CD4-positive, alpha-beta T cell treated with Interleukin-12 subunit alpha and Interleukin-12 subunit beta, for 1 hour (primary cell): ENCODE measurements at places on chromosomes 6 and 20.

DNA sequence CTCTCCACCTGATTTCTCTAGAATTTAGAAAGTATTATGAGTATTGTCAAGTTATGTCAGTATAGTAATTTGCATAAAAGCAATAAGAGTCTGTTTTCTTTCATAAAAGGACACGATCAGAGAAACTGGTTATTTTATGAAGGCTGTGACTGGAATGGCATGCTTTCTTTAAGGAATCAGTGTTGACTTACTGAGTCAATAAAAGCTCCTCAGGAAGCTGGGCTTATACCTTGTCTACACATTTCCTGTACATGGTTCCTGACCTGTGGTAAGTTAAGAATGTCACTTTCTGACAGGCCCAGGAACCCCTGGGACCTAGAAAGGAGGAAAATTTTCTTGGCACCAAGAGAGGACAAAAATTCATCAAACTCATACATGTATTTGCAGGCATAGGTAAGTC is 1224.0 kb upstream of the ADGRB3 start:
- DNase-seq, result no peak

DNA sequence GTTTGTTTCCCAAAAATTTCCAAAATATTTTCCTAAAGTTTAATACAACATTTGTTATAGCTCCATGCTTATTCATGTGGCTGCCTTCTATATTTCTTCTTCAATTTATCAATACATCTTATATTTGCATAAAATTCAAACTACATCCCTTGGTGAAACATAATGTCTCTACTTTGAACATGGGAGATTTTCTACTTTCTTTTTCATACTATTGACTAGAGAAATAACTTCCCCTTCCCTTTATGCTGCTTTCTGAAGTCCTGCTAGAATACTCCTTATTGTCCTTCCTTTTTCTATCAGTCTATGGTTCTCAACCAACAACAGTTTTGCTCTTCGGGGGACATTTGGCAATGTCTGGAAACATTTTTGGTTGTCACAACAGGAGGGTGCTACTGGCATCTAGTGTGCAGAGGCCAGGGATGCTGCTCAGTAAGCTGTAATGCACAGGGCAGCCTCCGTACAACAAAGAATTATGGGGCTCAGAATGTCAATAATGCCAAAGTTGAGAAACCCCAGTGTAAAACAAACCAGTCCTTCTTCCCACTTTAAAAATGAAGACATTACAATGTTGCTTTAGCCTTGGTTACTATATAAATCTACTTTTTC is 29.9 kb downstream of the MKKS start:
- no peak for DNase-seq

DNA sequence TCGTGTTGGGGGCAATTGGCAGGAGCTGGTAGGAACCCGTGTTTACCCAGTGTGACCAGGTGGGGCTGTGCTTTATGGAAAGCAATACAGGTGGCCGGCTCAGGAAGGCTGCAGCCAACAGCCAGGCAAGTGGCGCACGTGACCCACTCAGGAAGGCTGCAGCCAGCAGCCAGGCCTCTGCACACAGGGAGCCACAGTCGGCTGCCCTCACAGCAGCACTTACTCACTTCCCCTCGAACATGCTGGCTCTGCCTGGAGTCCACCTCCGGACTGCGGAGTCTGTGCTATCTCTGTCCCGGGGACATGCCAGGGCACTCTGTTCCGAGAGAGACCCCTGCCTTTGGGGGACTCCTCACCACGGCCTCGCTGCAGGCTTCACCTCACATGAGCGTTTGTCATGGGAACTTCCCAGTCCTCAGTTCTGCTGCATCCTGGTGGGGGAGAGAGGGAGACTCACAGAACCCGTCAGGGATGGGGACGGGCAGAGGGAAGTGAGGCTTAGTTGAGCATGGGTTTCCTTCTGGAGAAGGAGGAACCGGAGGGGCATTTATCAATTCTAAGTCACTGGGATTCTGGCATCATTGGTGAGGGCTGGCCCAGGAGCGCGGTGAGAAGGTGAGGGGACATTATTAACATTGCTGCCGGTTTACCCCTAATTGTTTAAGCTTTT is 76.8 kb downstream of the TTLL2 start:
- no peak for DNase-seq

GRCh38 chr6:135935941-135936601 is 84.6 kb downstream of the PDE7B start:
- no peak for DNase-seq

GRCh38 chr20:34632870-34633452 is 43.9 kb downstream of the PIGU start:
- no peak for DNase-seq

DNA sequence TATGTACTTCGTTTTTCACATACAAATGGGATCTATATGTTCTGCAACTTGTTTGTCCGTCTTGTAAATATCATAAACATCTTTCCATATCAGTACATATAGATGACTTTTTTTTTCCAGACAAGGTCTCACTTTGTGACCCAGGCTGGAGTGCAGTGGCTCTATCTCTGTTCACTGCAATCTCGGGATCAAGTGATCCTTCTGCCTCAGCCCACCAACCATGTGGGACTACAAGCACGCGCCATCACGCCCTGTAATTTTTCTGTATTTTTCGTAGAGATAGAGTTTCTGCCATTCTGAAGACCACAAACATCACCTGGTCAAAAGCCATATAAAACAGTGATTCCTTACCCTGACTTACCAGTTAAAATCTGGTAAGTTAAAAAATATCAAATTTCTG is 37.7 kb upstream of the SYNCRIP start:
- no peak for DNase-seq

DNA sequence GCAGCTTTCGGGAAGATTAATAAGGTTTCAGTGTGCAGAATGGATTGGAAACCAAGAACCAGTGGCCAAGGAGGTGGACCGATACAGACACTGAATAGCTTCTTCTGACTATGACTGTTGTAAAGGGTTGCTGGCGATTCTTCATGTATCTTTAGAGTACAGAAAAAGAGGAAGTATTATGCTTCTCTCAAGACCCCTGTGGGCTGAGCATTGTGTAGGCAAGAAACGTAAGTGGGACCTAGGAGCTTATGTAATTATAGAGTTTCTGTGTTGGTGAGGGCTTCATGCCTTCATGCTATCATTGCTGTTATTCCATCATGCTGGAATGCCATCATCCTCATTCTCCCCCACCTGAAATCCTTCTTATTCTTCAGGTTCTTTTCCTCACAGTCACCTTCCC is 105.4 kb upstream of the AKIRIN2 start:
- DNase-seq, result no peak

GRCh38 chr20:17014756-17015366 is 212.0 kb upstream of the PCSK2 start:
- DNase-seq, result no peak

DNA sequence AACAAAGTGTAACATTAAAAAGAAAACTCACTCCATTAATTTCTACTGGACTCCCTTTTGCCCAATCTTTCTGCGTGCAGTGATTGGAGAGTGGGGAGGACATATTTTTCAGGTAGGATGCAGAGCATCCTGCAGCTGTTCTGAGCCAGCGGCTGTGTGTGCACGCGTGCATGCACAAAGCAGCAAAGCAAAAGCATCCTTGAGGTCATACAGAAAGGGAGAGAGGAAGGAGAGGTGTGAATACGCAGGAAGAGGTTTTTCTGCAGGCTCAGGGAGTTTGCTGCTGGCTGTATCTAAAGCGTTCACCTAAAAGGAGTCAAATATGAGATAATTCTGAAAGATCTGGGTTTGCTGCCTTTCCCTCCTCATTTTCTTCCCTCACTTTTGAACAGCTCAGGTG is 108.4 kb downstream of the HUS1B start:
- DNase-seq, result peak; percentile 10

- DNase-seq, result no peak
Measured at GRCh38 chr20:57838670-57839151, 128.9 kb upstream of the PMEPA1 start.

- DNase-seq, result no peak
Measured at GRCh38 chr20:61811166-61811565, 254.5 kb downstream of the TAF4 start.

DNA sequence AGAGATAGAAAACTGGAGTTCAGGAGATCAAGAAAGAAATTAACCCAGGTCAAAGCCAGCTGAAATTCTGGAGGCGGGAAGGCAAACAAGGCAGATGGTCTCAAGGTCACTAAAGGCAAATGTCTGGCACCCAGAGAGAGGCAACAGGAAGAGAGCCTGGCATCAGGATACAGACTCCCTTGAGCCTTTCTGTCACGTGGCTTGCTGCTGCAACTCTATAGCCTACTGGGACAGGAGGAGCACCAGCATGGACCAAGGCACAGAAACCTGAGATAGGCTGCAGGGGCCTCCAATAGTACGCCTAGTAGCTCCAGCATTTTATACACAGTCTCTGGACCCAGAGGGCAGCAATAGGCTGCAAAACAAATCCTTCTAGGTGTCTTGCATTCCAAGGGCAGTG is 75.1 kb downstream of the SEL1L2 start:
- no peak for DNase-seq

DNA sequence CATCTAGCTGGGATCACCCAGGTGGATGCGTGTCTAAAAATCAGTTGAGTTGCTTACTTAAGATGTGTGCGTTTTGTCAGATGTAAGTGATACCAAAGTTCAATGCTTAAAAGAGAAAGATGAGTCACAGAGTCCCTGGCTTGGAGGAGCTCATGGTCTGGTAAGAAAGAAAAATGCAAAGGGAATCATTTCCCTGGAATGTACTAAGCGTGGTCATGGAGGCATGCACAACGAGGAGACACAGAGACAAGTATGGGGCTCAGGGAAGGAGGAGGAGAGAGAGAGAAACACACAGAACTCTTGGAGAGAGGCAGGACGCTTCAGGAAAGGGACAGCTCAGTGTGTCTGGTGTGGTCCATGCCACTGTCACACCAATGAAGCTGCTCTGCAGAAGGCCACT is 186.9 kb upstream of the GMDS start:
- DNase-seq, result no peak

DNA sequence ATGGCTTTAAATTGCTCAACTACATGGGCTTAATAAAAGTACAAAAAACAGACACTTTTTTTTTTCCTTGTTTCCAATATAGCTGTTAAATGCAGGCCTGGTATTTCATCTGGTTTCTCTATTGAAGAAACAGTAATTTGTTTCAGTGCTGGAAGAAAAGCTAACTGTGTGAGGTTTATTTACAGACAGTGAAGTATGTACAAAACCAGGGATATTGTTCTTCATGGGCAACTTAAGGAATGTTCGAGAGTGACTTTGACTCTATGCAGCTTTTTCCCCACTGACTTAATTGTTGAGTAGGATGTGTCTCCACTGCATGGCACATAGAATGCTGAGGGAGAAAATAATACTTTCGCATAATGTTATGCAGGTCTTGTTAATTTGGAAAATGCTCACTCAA is 31.0 kb upstream of the PRL start:
- DNase-seq, result no peak

GRCh38 chr20:52444455-52444854 is 252.9 kb upstream of the ZFP64 start:
- no peak for DNase-seq

- DNase-seq, result no peak
Measured at GRCh38 chr6:33947916-33948594, 144.3 kb upstream of the MLN start.

GRCh38 chr6:160031442-160031841 is 62.6 kb downstream of the IGF2R start:
- no peak for DNase-seq

- no peak for DNase-seq
Measured at GRCh38 chr6:16232086-16232485, 6.3 kb upstream of the GMPR start.

GRCh38 chr6:72418495-72418894 is 203.4 kb upstream of the KCNQ5 start:
- DNase-seq, result no peak

- DNase-seq, result no peak
Measured at GRCh38 chr6:53925891-53926290, 131.1 kb downstream of the LRRC1 start.

GRCh38 chr6:17460862-17461261 is 67.5 kb downstream of the CAP2 start:
- DNase-seq, result no peak

DNA sequence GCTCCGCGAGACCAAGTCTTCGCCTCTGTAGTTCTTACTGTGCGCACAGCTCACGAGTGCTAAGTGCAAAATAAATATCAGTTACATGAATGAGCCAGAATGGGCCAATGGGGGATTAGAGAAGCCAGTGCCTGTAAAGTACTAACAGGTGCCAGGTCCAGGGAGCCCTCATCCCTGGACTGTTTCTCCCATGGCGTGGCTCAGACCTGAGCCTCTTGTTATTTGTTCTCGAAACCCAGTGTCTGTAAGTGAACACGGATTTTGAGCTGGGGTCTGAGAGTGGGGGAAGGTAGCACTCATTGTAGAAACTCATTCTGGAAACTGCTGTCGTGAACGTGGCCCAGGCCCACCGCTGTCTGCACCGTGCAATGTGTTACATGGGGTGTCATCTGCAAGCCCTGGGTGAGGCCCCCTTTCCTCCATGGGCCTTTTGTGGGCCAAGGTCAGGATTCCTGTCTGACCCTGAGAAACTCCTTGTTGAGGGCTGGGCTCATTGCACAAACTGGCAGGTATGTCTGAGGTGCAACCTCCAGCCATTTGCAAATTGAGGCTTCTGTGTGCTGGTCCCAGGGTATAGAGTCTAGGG is 154.7 kb downstream of the SYCP2 start:
- DNase-seq, result no peak

- DNase-seq, result peak; percentile 22
Measured at GRCh38 chr6:145028144-145028818, 707.0 kb downstream of the EPM2A start.

DNA sequence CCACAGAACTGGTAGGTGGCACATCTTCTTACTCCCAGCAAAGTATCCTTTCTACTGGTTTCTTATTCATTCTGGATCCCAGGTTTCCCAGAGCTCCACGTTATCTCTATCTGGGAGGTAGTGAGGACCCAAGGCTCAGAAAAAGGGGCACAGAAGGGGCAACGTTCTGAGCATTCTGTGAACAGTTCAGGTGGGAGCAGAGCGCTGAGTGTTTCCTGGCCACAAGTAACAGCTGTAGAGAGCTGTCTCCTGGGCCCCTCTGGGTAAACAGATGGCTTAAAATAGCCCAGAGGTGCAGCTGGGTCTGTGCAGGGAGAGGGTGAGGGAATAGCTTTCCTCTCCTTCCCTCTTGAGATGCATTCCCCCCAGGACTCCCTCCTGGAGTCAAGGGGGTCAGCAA is 2.1 kb downstream of the APOBEC2 start:
- DNase-seq, result no peak

- DNase-seq, result no peak
Measured at GRCh38 chr6:34891296-34891695, 2.2 kb downstream of the ANKS1A start.

- peak; percentile 10 for DNase-seq
Measured at GRCh38 chr6:15621203-15622044, 41.4 kb downstream of the DTNBP1 start.
